Left renal pelvis (tissue), 4 donors: ENCODE measurements at places on chromosomes 12 and 14.

DNA sequence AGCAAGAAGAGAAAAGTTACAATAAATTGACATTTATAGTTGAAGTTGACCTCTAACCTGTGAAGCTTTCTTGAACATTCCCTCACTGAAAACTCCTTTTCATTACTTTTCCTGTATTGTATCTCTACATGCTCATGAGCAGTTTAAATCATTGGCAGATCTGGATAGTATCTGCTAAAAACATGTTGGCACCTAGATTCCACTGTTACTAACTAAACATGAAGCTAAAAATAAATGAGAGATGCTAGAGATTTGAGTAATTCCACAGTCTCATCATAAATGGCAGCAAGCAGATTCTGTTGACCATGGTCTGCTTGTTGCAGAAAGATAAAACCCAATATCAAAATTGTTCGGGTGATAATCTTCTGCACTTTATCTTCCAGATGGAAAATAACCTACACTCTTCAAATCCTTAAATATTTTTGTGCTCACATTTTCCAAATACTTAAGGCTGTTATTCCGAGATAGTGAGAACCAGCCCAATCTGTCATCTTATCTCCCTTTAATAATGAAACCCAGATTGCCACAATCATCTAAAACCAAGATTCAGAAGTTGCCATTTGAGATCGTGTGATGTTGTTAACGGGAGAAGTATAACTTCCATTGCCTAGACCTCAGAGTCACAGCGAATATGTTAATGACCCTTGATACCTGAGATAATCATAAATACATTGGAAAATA, 171.0 kb upstream of the DAAM1 start:
- no peak for DNase-seq

- DNase-seq = no peak
Measured at GRCh38 chr14:49622022-49622607, 1.5 kb downstream of the MGAT2 start.

DNA sequence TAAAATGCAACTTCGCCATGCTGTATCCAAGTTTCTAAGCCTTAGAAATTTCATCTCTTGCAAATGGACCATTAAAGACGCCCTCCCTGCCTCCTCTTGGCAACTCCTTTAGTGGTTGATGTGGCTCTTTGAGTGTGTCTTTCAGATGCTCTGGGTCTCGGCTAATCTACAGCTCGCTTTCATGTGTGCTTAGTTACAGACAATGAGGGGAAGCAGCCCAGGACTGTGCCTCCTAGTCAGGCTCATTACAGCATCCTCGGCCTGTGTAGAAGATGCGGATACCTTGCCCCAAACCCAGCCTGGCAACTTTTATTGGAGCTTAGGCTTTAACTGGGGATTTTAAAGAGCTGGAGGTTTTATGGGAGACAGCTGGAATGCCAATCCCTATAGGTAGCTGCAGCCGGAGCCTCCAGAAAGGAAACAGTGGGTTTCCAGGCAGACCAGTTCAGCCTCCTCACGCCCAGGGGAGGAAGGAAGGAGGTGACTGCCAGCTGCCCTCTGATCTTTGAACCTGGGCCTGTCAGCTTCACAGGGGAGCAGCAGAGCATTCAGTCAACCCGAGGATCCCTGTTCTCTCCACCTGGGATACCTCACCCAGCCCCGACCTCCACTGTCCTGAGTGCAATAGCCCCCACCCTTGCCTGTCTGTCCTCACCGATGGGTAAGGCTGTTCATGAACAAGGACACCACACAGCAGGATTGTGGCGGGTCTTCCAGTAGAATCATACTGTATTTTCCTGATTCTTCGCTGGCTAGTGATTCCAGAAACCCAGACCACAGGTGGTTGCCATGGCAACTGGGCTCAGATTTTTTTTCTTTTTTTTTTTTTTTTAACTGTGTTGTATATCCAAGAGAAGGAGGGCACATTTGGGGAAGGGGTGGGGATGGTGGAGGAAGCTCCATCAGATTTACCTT, 638.5 kb downstream of the MED13L start:
- no peak for DNase-seq

GRCh38 chr12:108578813-108579212, 16.4 kb downstream of the ISCU start:
- DNase-seq = no peak

DNA sequence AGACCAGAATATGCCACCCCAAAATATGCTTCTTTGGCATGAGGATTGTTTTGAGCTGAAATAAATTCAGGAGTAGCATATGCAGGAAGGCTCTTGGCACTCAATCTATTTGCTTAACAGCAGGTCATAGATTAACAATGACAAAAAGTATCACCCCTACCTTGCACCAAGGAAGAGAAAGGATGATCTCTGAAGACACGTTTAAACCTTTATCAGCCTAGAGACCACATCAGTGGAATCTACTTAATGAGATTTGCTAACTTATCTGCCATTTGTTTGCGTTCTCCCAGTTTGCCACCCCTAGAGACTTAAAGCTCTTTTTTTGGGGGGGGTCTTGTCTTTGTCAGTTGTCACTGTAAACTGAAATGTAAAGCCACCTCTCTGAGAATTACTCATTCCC, 1278.7 kb upstream of the USP15 start:
- DNase-seq = no peak

- DNase-seq = no peak
Measured at GRCh38 chr14:68016255-68016914, 196.8 kb downstream of the RAD51B start.
